ENCODE measurements at places on chromosomes 6 and 20.

GRCh38 chr6:75752365-75752764, 3.3 kb downstream of the MYO6 start:
- no peak for DNase-seq

GRCh38 chr6:90080876-90081481, 186.7 kb downstream of the GJA10 start:
- DNase-seq, result no peak

- DNase-seq, result no peak
These were observed 72.7 kb upstream of the MYO6 start for GRCh38 chr6:75676377-75676776.

GRCh38 chr6:45112711-45113110, 215.4 kb upstream of the RUNX2 start:
- no peak for DNase-seq

DNA sequence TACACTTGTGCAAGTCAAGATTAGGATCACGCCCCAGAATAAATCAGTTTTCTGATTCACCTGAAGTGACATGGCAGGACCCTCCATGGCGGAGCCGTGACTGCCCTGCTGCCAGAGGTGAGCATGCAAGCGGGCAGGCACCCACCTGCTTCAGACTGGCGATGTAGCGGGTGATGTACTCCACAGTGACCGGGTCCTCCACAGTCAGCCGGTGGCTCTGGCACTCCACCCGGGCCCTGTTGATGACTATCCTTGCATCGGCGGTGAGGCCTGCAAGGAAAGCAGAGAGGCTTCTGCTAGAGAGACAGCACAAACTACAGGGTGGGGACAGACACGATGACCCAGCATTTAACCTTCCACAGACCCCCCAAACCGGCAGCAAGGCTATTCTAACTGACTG, 3.6 kb downstream of the PSMA7 start:
- no peak for DNase-seq

- DNase-seq, result no peak
These were observed 122.2 kb downstream of the MAN1A1 start for GRCh38 chr6:119227377-119227776.

- DNase-seq, result no peak
These were observed 262.5 kb downstream of the GJA1 start for GRCh38 chr6:121697921-121698320.
